Mucosa of descending colon (tissue), 3 donors: ENCODE measurements at places on chromosomes 1 and 21.

DNA sequence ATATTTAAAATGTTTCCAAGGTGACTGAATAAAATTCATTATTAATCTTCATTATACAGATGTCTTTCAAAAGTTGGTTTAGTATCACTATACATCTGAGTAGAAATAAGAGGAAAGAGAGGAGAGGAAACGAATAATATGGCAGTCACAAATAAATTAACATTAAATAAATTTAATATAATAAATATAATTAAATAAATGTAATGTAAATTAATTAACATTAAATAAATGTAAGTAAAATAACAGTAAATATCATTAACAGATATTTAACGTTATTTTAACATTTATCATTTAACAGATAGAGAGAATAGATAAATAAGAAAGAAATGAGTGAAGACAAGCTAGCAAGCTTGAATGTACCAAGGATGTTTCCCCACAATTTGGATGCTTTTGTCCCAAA lies 592.7 kb downstream of the NEGR1 start:
- no peak for DNase-seq

GRCh38 chr1:115198938-115199337 lies 109.6 kb upstream of the TSPAN2 start:
- DNase-seq, result no peak

DNA sequence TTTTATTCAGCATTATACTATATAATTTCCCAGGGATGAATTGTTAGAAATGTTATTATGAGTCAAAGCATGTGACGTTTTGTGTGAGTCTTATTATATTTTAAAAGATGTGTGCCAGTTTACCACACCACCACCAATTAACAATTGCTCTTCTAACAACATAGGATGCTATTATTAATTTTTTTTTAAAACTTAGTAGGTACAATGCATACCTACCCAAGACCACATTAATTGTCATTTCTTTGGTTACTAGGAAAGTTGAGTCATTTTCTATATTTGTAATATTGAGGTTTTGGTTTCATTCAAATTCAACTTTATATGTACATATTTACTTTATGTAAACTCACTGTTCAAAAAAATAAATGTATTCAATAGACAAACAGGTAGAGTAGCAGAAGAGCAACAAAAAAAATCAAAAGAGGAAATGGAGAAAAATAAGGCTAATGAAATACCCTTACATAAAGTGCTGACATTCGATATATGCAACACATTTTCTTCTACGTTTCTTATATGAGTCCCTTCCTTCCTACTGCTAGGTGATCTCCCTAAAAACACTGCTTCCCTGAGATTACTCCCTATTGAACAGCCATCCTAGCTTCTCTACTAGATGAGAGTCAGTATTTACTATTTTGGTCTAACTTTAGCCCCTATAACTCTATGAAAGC lies 9.6 kb downstream of the GCLM start:
- no peak for DNase-seq

DNA sequence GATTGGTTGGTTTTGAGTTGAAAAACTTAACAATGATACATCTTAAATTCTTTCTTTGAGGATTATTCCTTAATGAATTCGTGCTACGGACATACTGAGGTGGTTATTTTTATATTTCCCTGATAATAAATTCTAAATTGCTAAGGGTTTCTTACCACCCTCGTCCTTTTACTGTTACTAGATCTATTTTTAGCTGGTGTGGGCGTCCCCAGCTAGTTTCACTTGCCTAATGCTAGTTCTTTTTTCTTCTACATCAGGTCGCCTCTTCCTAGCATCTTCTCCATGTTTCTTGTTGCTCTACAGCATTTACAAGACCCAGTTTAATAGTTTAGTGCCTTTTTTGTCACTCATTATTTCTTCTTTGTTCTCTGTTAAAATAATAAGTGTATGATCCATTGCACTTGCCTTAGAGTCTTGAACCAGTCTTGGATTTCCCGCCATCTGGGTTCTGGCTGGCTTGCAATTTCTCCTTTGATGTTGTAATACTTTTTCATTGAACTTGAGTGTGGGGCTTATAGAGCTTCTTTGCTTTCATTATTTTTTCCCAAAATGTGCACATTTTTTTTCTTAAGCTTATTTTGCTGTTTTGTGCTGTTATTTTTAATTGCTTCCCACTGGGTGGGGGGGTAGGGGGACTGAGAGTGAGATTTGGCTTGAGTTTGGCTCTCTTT lies 677 bp upstream of the HSD11B1 start:
- no peak for DNase-seq

DNA sequence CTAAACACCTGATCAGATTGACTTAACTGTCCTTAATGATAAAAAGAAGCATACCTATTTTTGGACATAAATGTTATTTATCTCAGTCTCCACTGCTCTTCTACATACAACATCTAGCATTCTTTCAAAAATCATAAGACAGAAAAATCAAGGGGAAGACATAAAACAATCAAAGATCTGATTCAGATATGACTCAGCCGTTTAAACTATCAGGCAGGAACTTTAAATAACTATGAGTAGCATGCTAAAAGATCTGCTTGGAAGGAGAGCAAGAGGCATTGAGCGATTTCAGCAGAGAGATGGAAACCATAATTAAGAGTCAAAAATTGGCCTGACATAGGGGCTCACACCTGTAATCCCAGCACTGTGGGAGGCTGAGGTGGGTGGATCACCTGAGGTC lies 27.2 kb upstream of the SLC22A15 start:
- no peak for DNase-seq

DNA sequence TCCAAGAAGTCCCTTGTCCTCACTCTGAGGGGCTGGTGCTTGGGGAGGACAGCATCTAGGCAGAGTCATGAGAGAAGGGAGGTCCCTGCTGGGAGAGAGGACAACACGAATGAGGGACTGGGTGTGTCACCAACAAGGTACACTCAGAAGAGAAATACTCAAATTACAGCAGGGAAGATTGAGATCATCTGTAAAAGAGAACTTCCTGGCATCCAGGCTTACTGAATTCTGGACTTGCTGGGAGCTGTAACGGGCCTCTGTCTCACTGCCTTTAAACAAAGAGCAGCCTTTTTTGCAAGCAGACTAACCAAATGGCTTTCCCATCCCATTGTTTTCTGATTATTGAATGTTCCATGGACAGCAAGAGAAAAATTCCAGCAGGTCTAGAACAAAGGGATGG lies 195.7 kb upstream of the RAB4A start:
- no peak for DNase-seq

- DNase-seq, result no peak
Observed at GRCh38 chr1:231209531-231209930, 31.5 kb upstream of the GNPAT start.
